ENCODE measurements at places on chromosomes 4 and X.
A peak's percentile ranks its signal among the peaks of the same experiment; 100 is the strongest.

DNA sequence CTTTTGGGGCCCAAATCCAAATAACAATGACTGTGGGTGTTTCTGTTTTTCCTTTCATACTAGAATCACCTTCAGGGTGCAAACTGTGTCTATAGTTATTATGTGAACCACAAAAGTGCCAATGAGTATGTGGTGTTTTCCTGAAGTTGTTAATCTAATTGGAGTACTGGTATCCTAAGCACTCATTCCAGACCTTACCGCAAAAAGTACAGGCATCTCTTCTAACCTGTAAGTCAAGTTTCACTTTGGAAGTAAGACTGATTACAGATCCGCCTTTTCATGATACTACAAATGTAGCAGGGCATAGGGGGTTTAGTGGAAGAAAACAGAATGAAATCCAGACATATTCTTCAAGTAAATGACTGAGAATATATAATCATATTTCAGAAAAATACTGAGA lies 16.1 kb downstream of the COQ2 start:
- no peak for DNase-seq

DNA sequence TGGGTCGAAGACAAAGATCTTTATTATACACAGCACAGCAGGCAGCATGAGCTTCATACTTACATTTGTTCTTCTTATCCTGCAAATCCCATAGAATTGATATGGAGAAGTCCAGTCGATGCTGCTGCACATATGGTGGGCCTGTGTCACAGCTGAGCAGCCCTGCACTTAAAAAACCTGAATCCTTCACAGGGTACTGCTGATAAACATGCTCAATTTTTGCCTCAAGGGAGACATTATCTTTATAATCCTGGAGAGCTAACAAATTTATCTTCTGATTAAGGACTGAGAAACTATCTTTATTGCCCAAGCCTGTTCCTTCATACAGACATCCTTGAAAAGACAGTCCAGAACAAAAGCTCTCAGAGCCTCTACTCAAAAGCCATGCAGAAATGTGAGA lies 434.4 kb upstream of the FAM47C start:
- DNase-seq: no peak

DNA sequence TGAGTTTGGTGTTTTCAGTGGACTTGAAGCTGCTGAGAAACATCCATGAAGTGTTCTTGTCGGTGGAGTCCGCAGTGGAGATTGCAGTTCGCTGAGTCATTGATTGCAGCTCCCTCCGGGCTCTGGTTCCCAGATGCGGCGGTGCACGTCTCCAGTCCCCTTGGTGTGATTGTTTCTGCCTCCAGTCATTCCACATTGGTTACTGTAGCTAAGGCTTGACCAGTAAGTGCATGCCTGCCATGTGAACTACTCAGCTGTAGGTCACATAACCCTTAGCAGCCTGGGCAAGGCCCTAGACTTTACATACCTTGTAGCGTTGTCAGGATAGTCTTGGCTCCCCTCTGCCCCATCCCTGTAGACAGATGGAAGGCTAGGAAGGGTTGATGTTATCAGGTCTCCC lies 53.8 kb upstream of the CLCN4 start:
- DNase-seq: peak; percentile 94

- peak; percentile 43 for DNase-seq
These were observed 15.3 kb downstream of the USP46 start for GRCh38 chr4:52643785-52644244.

DNA sequence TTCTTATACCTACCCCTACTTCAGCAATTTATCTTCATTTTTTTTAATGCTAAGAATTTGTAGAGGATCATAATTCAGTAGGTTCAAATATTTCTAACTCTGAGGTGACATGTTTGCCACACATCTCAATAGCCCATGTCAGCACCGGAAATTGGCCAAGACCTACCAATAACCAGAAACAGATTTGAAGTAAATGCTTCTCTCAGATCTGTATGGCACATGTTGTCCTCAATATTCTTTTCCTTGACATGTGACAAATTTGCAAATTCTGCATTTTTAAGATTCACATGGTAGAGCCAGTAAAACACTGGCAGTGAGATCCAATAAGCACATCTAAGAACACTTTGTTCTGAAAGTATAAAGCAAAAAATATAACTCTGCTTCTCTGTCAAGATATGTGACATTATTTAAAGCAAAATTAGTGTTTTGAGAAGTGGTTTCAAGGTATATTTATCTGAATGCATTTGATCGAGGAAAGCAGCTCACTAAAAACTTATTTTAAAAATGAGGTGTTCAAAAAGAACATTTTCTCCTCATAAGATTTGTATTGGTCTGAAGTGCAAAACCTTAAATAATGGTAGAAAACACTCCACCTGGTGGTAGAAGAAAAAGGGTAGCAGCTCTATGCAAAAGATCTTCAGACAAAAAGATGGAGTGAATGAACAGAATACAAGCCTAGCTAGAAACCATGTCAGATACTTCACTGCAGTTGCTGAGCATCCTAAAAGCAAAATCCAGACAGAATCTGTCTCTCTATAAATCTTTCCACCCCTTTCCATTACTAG lies 513.8 kb upstream of the FAM241A start:
- DNase-seq: peak; percentile 27

- DNase-seq: peak; percentile 73
These were observed 21.0 kb upstream of the UBA6 start for GRCh38 chr4:67721770-67722597.

- DNase-seq: no peak
These were observed 149.0 kb downstream of the FAM13A start for GRCh38 chr4:88908003-88908402.

- no peak for DNase-seq
These were observed 466.0 kb downstream of the DMD start for GRCh38 chrX:32745323-32745722.

DNA sequence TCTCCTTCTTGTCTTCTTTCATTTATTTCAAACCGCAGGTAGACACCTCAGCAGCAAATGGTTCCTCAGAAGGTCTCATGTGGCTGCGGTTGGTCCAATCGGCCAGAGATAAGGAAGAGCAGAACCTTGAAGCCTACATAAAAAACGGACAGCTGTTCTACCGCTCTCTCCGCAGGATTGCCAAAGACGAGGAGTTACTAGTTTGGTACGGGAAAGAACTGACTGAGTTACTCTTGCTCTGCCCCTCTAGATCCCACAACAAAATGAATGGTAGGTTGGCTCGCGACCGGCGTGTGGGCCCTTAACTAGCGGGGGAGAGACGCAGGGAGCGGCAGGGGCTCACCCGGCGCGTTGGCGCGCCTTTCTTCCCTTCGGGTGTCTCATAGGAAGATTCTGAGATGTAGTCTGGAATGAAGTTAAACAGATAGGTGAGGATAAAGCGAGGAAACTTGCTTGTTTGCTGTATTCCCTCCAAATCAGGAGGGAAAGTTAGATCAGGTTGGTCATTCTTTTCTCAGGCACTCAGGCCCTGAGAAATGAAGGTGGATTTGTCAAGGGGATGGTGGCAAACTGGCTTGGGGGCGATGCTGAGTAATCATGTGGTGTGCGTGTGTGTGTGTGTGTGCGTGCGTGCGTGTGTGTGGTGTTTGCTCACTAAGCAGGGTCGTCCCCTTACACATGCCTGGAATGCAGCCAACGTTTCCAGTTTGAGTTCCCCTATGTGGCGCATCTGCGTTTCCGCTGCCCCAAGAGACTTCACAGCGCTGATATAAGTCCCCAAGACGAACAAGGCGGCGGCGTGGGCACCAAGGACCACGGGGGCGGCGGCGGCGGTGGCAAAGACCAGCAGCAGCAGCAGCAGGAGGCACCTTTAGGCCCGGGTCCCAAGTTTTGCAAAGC lies 4.2 kb downstream of the PRDM8 start:
- peak; percentile 61 for DNase-seq

DNA sequence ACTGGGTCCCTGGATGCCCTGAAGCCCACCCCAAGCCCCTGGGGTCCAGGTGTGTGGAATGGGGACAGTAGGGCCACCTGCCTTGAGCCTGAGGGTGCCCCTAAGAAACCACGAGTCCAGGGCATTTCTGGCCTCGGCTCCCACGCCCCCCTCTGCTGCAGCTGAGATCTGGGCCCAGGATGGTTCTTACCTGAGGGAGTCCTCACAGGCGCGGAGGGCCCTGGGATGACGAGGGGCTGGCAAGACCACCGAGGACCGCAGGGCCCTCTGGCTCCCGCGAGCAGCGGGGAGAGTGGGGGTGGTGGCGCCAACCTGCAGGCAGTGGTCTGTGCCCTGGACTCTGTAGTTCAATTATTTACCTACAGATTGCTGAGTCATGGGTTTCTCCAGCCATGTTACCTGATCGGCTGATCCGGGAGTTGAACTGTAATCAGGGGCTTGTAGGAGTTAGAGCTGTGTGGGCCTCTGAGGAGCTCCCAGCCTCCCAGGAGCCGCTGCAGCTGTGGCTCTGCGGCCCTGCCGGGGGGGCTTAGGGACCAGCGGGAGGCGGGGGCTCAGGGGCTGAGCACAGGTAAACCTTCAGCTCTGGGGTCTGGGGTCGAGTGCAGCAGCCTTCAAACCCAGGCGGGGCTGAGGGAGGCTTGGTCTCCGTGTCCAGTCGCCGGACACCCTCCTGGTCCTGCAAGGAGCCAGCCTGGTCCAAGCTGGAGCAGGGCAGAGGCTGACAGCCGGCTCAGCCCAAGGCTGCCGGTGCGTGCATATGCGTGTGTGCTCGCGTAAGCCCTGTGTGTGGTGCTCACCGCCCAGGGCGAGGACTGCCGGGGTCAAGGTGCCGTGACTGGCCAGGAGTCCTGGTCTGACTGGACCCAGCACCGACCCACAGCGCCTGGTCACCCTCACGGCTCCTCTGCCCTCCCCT lies at the start of gene SLC26A1:
TSS of gene SLC26A1 (minus strand) at position 294 of the 919 bp plus-strand sequence. CDS start 1,701 bp downstream, outside the sequence.
- no peak for DNase-seq

GRCh38 chr4:35734381-35735098 lies 509.8 kb downstream of the ARAP2 start:
- no peak for DNase-seq

- DNase-seq: no peak
These were observed 13.6 kb downstream of the MTNR1A start for GRCh38 chr4:186541801-186542200.

- DNase-seq: no peak
These were observed 5.0 kb downstream of the ARMCX5 start for GRCh38 chrX:102604327-102604726.

DNA sequence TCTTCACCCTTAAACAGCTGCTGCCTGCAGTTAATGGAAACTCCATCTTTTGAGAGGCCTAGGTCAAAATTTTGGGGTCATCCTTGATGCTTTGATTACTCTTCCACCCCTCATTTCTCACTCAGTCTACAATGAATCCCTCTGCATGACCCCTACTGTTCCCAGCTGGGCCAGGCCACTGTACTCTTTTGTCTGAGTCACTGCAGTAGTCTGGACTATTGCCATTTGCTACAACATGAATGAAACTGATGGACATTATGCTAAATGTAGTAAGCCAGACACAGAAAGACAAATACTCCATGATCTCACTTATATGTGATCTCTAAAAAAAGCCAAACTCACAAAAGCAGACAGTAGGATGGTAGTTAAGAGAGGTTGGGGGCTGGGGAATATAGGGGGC lies 28.3 kb downstream of the STK32B start:
- peak; percentile 45 for DNase-seq

DNA sequence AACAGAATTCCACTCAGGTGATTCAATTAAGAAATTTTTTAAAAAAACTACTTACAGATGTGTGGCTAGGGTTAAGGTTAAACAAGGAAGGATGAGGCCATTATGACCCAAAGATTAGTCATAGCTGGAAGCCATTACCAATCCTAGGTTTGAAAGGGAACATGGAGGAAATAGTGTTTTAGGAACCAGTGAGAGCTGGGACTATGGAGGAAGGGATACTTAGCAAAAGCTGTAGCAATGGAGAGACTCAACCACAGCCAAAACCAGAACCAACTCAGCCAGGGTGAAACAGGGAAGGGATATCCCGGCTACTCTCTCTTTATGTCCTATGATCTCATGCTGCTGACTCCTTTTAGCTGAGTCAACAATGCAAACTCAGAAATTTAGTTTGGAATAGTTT lies 148.6 kb upstream of the CNKSR2 start:
- peak; percentile 4 for DNase-seq

- DNase-seq: peak; percentile 53
These were observed 23.6 kb upstream of the TBC1D14 start for GRCh38 chr4:6885953-6886557.

DNA sequence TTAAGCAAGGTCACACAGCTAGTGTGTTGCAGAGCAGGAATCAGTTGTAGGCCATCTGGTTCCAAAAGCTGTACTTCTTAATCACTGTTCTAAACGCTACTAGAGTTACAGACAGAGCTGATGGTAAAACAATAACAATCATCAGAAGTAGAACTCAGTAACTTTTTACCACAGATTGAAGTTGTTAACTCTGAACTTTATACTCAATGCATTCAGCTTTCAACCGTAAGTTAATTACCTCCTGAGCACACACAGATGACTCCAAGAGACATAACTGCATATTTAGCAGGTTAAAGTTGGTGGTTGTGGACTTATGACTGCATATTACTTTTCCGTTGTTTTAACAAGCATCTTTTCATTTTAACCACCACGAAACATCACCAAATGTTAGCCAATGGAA lies 127.3 kb downstream of the PRSS12 start:
- no peak for DNase-seq

GRCh38 chrX:136318895-136319597 lies 18.3 kb downstream of the ADGRG4 start:
- DNase-seq: no peak

- DNase-seq: no peak
These were observed 38.3 kb downstream of the NSG1 start for GRCh38 chr4:4425119-4425690.

Measured in EL (cell line).